ENCODE measurements at places on chromosomes 6 and 20.

- peak; percentile 48 for DNase-seq
Measured at GRCh38 chr6:32255199-32256153, 31.6 kb upstream of the NOTCH4 start.

- DNase-seq, result no peak
Measured at GRCh38 chr20:34974246-34974645, 18.6 kb downstream of the MYH7B start.

DNA sequence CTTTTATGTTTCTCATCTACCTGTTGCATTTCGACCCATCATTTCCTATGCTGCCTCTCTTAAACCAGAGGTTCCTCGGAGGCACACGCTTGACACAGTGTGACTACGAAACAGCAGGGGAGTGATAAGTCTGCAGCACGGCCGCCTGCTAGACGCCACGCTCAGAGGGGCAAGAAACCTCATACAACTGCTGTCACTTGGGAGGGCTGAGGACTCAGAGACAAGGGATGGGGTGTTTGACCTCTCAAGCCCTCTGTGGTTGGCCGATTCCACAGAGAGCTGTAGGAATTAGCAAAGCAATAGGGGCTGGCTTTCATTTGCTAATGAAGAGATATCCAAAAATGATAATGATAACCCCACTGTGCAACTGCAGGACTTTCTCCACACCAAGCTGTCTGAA lies 372.5 kb downstream of the ZFAND3 start:
- DNase-seq, result no peak

DNA sequence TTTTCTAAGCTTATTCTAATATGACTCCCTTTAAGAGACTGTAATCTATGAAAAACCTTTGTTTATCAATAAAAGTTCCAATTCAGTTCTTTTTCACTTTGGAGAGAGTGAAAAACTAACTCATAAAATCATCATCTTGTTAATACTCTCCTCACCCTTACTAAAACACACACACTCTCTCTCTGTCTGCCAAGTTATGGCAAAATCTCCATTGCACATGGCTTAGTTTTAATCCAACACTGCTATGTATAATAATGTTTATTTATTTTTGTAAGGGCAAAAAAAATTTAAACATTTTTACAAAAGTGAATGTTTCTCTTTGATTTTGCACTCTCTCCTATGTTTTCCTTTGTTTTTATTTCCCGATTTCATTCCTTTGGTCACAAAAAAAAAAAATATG lies 253.2 kb downstream of the BMP7 start:
- no peak for DNase-seq

- DNase-seq, result no peak
Measured at GRCh38 chr6:12490904-12491571, 200.9 kb downstream of the EDN1 start.
